ENCODE measurements at places on chromosomes 7 and 10.

DNA sequence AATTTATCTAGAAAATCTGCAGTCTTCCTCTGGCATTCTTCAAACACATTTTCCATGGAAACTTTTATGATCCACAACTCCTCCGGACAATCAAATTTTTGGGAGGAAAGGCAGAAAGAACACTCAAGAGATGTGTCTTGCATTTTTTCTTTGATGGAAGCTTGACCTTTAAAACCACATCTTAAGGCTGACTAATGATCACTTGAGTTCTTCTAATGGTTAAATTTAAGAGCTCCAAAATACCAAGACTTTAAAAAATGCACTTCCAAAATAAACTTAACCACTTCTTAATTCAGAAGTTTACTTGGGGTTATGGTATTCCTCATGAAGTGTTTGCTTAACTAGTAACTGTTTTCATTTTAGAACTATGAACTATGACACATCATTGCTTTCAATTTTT lies 43.3 kb downstream of the ETV1 start:
- DNase-seq = no peak

DNA sequence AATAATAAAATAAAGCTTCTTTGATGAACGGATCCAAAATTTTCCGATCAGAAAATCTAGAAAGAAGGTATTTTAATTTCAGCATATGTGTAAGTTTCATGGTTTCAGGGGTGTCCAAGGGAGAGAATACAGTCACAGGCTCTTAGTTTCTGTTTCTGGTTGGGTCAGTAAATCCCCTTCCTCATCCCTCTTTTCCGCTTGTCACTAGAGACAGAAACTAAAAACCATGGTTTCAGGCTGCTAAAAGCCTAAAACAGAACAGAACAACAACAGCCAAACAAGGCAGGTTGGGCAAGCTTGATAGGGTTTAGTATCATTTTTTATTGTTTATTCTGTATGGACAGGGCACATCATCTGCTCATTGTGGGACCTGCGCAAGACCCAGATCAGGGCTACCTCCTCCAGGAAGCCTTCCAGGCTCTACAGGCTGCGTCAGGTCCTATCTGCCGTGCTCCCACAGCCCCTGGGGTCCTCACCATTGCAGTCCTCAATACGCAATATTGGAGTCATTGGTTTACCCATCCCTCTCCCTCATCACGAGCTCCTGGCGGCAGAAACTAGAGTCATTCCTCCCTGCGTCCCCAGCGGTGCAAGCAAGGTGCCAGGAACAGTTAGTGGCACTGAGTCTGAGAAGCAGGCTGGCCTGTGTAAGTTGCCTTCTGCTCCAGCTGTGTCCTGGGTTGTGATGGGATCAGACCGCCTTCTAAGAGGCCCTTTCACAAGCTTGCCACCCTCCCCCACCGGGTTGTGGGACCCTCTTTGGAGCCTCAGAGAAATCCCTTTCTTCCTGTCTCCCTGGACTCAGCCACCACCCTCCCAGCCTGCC lies 70.2 kb upstream of the CUX1 start:
- no peak for DNase-seq

DNA sequence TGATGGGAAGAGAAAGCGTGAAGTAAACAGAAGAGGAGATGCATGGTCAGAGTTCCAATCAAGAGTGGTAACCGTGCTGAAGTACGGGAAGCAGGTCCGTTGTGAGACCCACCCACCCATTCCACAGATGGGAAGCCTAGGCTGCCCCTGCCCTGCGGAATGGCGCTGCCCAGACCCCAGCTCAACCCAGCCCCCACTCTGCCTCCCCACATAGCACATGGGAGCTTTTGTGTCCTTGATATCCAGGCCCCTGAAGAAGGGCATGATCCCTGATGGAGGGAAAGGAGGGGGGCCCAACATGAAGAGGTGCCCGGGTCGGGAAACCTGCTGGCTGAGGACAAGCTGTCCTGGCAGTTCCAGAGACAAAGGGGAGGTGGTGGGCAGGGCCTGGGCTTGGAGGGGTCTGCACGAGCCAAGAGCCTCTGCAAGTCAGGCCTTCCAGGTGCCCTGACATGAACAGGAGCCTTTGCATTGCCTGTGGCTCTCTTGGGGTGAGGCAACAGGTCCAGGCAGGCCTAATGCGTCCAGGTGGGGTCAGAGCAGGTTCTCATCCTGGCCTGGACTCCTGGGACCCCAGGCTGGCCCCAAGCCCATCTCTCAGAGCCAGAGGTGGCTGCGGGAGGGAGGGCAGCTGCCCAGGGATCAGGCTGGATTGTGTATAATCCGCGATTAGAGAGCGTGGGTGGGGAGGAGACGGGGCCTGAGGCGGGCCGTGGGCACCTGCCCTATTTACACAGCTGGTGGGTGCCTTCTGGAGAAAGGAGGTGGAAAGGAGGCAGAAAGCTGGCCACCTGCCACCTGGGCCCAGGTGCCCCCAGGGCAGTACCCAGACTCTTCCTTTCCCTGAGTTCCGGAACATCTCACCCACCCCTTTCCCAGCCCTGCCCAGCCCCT lies 23.5 kb downstream of the YKT6 start:
- DNase-seq = no peak

GRCh38 chr10:27746397-27747095 lies 927 bp upstream of the MKX start:
- no peak for DNase-seq

GRCh38 chr7:133614251-133614650 lies 361.4 kb downstream of the EXOC4 start:
- no peak for DNase-seq

- peak; percentile 30 for DNase-seq
Observed at GRCh38 chr10:113680190-113681111, 739 bp downstream of the CASP7 start.

GRCh38 chr7:84123965-84124547 lies 70.5 kb downstream of the SEMA3A start:
- DNase-seq = peak; percentile 88

DNA sequence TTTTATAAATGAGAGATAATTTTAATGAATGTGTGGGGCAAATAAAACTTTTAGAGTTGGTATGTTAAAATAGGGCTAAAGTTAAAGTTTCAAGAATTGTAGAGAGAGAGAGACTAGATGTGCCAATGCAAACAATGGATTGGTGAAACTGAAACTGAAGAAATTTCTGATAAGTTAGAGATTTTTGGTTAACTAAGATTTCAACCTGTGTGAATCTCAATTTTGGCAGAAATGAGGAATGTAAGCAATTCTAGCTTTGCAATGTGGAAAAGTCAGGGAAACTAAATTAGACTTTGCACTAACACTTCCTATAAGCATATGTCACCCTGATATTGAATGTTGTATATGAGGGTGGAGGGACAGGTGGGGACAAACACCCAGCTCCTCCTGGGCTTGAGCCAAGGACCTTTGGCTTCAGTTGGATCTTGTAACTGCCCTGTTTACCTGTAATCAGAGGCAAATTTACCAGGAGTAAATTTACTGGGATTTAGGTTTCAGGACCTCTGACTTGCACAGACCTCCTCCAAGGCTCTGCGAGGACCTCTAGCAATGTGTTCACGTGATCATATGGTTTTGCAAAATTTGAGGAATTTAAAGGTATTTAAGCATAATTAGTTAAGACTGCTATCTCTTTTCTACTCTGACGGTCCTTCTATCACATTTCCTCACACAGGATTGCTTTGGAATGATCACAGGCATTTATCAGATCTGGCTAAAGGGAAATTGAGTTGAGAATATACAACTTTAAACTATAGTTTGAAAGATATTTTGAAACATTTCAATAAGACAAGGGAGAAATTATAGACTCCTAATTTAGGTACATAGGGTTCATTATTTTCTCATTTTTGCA lies 33.1 kb upstream of the RPA3 start:
- DNase-seq = no peak

DNA sequence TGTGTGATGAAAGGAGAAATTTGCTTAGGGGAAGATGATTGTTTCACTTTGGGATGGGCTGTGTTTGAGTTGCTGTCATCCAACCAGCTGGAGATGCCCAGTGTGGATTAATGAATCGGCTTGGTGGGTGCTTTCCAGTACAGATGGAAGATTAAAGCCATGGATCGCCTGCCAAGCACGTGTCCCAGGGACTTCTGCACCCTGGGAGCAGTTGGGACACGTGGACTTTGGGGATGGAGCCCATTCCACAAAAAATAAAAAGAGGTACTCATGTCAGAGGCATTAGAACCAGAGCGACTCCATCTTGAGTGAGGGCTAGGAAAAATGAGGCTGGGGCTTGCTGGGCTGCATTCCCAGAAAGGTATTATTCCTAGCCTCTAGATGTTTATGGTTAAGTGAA lies 29.3 kb upstream of the PRLHR start:
- DNase-seq = no peak

- no peak for DNase-seq
Observed at GRCh38 chr7:135169141-135169963, 1.2 kb downstream of the CYREN start.

DNA sequence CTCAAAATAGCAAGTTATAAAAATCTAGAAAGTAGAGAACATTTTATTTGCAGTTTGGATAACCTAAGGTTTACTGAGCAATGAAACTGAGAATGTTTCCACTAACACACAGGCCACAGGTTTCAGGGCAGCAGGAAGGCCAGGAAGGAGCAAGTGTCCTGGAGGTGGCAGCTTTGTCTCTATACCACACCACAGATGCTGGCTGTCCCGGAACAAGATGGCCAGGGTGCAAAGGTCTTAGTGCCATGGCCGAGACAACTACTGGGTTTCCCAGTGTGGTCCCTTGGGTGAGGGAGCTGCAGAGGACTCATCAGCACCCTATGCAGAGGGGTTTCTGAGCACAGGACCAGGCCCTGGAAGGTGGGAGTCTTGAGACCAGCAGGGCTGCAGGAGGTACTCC lies 92.0 kb downstream of the CTBP2 start:
- no peak for DNase-seq

Measured in pons (tissue), 1 donor.